ENCODE measurements at places on chromosomes 7 and 10.

- no peak for DNase-seq
Measured at GRCh38 chr7:7895004-7895650, 73.5 kb upstream of the GLCCI1 start.

DNA sequence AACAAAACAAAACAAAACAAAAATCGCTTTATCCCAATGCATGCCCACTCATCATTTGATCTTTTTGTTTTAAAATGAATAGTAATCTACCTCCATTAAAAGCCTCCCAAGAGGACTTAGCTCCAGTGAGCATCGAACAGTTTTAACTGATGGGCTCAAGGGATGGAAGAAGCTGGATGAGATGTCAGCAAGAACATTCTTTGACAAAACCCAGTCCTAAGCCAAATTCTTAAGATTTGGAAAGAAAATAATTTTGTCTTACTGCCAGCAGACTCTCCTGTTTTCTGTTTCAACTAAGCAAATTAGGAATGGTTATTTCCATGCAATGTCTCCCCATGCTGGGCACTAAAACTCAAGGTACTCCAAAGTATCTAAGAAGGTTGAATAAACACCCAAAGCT lies 127.3 kb downstream of the RNLS start:
- no peak for DNase-seq

GRCh38 chr10:11019724-11020547 lies 2.3 kb downstream of the CELF2 start:
- DNase-seq, result no peak

DNA sequence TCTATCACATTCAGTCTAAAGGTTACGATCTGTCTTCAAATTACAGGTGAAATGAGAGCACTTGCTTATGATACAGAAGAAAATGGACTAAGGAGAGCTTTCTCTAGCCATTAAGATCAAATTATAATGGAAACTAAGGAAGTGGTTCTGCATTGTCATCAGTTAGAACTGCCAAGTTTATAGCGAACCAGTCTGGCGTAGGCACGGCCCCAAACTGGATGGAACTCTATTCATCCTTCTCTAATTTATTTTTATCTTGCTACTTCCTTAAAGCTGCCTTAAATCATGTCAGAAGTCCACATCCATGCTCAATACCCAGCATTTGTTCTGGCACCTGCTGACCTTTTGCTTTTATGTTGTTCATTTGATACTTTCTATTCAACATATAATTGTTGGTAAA lies 63.7 kb upstream of the APBB1IP start:
- DNase-seq, result peak; percentile 39

GRCh38 chr10:118017850-118018249 lies 28.9 kb downstream of the RAB11FIP2 start:
- peak; percentile 2 for DNase-seq

- no peak for DNase-seq
Measured at GRCh38 chr10:60914690-60915141, 29.3 kb downstream of the RHOBTB1 start.

- peak; percentile 57 for DNase-seq
Measured at GRCh38 chr10:110508806-110509544, 11.3 kb downstream of the DUSP5 start.

- DNase-seq, result no peak
Measured at GRCh38 chr7:79529881-79530235, 76.4 kb upstream of the MAGI2 start.

DNA sequence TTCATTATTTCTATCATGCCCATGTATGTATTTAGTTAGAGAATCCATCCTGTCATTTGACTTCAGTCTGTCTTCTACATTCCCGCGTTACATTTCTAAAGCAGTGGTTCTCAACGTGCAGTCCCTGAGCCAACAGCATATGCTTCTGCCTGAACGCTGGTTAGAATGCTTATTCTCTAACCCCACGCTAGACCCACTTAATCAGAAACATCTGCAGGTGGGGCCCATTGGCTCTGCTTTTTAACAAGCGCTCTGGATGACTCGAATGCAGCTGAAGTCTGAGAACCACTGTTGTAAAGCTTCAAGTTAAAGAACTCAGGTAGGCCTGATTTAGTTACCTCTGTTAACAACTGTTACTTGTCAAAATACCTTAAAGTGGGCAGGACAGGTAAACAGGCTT lies 38.2 kb downstream of the NEUROD6 start:
- no peak for DNase-seq

DNA sequence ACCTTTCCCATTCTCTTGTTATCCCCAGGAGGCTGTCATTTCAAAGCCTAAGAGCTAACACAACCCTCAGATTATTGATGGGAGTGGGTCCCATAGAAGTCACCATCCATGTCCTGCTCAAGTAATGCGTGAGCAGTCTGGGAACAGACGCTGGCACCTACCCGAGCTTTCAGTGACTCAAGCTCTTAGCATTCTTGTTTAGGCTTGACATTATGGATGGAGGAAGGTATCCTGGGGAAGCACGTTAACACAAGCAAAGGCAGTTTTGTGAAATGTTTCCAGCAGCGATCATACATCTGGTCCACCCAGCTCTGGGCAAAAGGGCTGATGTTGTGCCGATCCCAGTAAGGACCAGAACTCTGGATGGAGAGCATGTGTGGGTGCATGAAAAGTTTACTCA lies 30.0 kb upstream of the AUTS2 start:
- no peak for DNase-seq

GRCh38 chr10:95476469-95477174 lies 84.5 kb downstream of the SORBS1 start:
- no peak for DNase-seq

DNA sequence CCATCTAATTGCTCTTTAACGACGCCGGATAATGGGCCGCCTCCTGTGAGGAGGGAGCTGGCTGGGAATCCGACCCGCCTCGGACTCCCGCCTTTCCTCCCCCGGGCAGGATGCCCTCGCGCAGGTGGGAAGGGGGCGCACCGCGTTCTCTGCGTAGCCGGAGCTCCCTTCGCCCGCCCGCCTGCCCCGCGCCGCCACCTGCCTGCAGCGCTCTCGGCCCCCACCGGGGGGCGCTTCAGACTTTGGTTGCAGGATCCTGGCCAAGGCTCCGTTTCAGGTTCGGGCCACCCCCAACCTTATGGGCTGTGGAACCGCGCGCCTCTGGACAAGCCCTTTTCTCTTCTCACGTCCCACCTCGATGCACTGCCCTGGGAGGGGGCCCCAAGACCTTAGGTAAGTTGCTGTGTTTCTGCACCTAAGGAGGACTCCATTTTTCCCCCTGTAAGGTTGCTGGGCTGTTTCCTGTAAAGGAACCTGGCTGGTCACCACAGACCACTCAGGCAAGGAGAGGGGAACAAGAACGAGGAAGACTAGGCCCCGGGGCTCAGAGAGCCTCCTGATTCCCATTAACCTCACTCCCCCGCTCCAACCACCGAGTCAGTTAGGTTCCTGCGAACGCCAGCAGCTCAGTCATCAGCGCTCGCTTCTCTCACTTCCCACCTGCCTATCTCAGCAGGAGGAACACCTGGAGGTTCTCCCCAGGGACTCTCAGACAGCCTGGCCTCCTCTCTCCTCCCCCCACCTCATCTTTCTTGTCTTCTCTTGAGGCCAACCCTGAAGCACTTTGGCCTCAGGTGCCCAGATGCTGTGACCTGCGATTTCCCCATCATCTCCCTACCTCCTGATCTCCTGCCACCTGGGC lies 11.3 kb upstream of the KAZALD1 start:
- peak; percentile 67 for DNase-seq

GRCh38 chr7:119925581-119926289 lies 347.2 kb upstream of the KCND2 start:
- no peak for DNase-seq

DNA sequence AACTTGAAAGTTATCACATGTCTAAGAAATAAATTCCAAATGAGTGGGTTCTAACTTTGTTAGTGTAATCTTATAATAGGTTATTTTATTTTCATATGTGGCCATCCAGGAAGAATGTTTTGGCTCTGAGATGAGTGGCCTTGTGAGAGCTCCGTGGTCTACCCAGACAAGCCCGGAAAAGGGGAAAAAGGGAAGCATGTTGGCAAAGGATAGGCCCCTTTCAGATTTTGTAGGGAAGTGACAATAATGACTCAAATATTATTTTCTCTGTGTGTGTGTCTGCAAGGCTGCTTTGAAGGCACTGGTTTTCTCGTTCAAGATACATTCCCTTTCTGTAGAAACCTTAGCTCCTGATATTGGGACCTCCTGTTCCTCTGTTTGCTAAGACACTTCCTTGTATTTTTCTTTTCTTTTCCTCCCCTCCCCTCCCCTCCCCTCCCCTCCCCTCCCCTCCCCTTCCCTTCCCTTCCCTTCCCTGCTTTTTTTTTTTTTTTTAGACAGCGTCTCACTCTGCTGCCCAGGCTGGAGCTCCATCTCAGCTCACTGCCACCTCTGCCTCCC lies 240.8 kb downstream of the LRMDA start:
- DNase-seq, result peak; percentile 55

GRCh38 chr7:111678986-111679385 lies 116.7 kb upstream of the IMMP2L start:
- no peak for DNase-seq

GRCh38 chr7:20284003-20284770 lies 46.5 kb upstream of the ITGB8 start:
- peak; percentile 39 for DNase-seq

- DNase-seq, result peak; percentile 3
Measured at GRCh38 chr10:75870039-75870645, 438.7 kb downstream of the LRMDA start.

- DNase-seq, result no peak
Measured at GRCh38 chr7:18570441-18570840, 74.9 kb downstream of the HDAC9 start.

- DNase-seq, result no peak
Measured at GRCh38 chr10:75663947-75664664, 232.7 kb downstream of the LRMDA start.

GRCh38 chr7:24717694-24718320 lies 39.5 kb downstream of the GSDME start:
- no peak for DNase-seq

DNA sequence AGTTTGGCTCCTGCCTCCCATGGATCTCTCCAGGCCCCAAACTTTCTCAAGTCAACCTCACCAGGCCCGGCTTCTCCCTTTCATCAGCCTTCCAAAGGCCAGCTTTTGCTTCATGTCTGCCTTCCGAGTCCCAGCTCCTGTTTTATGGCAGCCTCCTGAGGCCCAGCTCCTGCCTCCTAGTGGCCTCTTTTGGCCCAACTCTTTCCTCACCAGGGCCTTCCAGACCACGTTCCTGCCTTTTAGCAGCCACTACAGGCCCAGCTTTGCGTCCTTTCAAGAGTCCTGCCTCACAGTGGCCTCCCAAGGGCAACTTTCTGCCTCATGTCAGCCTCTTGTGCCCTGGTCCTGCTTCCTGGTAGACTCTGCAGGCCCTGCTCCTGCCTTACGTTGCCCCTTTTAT lies 15.3 kb upstream of the TMEM248 start:
- no peak for DNase-seq

GRCh38 chr10:3476186-3476585 lies 303.6 kb upstream of the PITRM1 start:
- no peak for DNase-seq

DNA sequence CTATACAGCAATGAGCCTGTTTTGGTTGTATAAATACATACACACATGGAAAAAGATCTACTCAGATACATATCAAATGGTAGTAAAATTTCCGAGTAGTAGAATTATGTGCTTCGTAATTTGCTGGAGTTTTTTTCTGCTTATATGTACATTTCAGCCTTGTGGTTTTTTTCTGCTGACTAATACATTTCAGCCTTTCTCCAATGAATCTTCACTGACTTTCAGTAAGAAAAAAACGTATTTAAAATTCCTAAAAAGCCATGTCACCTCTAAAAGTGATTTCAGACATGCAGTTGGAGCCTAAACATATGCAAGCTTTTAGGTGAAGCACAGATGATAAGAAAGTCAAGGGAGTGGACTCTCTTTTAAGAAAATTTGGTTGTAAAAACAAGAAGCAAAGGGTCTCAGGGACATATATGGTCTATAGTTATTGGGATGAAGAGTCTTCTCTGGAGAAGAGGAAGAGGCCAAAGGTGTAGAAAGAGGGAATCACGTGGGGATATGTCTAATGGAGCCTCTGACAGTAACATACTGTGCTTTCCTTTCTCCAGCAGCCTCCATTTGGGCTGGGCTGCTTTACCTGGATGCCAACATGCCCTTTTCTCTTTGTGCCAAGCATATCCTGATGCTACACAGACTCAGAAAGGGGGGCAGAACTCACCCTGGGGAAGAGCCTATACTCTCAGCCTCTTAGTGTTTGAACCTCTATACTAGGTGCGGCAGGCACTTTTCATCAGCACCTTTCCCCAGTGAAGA lies 2.4 kb downstream of the AMPH start:
- DNase-seq, result no peak

DNA sequence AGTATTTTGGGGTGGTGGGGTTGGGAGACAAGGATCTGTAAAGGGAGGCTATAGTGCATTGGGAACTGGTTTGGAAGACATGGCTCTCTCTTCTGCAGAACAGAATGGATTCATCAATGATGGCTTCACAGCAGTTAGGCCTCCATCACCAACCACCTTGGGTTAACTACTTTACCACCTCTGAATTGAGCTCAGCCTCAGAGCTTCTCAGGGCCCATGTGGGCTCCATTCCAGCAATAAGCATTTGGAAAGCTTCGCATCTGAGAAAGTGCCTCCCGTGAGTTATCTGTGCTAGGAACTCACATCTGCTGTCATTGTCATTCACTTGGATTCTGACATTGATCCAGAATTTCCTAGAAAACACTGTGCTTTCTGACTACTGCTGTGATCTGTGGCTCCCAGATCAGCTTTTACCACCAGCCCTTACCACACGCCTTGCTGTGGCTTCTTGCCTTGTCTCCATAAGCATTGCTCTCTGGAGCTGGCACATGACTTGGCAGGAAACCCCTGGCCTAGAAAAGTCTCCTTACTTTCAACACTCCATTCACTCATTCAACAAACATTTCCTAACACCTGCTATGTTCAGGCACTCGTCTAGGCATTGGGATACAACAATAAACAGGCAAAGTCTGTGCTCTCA lies 70.7 kb upstream of the ADO start:
- DNase-seq, result peak; percentile 32

- DNase-seq, result no peak
Measured at GRCh38 chr10:29256586-29256985, 32.3 kb upstream of the LYZL1 start.

DNA sequence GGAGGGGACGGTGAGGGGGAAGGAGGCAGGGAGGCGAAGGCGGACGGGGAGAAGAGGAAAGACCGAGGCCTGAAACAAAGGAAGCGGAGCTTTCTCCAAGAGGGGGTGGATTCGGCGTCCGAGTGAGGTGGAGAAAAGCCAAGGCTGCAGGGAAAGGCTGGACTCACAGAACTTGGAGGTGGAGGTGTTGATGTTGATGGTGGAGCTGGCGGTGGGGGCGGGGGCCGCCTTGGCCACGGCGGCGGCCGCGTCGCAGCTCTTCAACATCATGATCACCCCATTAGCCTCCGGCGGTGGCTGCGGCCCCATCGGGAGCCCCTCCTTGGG lies 578 bp downstream of the CACUL1 start:
- DNase-seq, result peak; percentile 36

GRCh38 chr7:142632271-142633134 lies 116.8 kb upstream of the PRSS1 start:
- peak; percentile 80 for DNase-seq

All from suppressor macrophage treated with lipopolysaccharide for 1 hour (primary cell).